ENCODE measurements at places on chromosomes 3 and 15.

DNA sequence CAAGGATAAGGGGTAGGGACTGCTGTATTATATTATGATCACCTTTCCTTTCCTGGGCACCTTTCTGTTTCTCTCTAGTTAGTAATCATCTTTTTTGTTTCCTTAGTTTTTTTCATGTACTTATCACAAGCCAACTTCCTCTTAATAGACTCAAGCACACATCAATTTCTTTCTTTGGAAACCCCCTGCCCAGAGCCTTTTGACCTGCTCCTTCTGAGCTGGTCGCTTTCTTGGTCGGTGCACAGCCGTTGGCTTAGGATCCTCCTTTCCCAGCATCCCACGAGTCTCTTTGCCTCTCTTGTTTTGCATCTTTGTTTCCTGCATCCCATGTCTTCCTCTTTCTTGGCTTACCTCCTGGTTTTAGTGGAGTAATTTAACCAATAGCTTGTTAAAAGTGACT, 26.9 kb downstream of the GASK1A start:
- no peak for DNase-seq

DNA sequence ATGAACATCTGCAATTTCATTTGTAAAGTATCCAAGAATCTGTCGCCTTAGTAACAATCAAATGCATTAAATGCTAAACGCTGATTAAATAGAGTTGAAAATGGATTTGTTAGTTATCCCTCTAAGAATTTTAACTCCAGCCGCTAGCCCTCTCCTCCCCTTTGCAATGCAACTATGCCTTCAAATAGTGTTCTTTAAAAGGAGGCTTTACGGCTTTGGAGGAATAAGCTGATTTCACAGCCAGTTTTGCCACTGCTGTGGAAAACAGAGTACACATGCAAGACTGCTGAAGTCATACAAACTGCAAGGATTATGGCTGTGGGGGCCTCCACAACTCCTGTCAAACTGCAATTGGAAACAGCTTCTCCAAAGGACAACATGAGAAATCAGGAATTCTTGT, 89.2 kb downstream of the CERS3 start:
- DNase-seq = no peak

DNA sequence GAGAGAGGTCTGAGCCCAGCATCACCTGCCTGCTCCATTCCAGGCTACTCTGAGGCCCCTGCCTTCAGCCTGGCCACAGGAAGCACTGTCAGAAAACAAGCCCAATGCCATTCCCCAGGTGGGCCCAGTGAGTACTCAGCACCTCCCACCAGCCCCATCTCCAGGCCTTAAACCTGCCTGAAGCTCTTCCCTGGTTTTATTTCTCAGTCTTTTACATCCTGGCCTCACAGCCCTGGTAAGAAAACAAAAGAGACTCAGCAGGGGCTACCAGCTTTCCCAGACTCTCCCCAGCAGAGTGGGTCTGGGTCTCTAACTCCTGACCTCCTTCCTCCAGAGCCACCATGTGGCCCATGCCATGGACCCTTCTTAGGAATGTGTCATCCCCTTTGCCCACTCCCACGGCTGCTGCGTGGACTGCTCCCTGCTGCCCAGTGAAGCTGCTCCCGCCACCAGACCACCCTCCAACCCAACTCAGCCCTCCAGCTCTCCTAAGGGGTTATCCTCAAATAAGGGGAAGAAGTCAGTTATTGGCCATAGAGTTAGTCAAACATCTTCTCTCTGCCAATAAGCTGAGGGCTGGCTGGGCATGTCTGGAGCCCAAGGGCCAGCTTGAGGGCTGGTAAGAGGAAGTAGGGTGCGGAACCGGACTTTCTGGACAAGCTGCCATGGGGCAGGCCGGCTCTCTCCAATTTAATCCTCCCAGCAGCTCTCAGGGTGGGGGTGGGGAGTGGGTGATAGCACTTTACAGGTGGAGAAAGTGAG, 116.7 kb upstream of the LINGO1 start:
- DNase-seq = no peak

DNA sequence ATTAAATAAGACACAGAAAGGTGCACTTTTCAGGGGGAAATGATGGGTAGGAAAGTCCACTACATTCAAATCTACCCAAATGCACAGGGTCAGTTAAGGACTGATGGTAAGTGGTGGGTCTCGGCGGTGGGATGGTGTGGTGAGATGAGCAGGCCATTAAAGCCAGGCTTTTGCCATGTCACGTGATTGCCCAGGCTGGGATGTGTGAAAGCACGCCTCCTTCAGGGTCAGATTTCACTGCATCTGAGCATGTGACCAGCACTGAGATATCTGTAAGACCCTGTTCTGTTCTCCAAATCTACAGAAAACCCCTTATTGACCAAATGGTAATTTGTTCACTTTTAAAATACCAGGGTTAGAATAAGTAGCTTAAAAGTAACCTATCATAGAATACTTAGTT, 301.5 kb downstream of the MEX3B start:
- DNase-seq = no peak

- DNase-seq = no peak
Measured at GRCh38 chr15:94154255-94154654, 77.1 kb upstream of the MCTP2 start.

Data from ELR (cell line).